Lower lobe of right lung (tissue), 2 donors: ENCODE measurements at places on chromosomes 5 and 9. TPM values are rescaled to one million over a fixed set of nuclear protein-coding genes. Genes with fewer than 3 reads are reported as not detected.

GRCh38 chr9:80937645-80938044 lies 751.7 kb downstream of the TLE1 start:
- DNase-seq, result no peak

DNA sequence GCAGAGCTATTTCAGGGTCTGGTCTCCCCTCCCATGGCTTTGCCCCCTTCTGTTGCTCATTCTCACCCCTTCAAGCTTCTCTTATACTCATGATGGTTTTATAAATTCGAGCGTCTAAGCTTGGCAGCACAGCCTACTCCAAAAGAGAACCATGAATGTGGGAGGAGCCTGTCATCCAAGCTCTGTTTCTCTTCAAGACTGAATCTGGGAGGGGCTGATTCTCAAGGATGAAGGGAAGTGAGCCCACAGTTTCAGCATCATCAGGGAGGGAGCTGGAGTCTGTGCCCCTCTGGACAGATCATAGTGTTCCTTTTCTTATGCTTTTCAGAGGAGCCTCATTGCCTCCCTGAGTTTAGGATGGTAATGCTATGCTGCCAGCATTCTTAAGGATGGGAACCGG lies 168.6 kb downstream of the CFAP90 start:
- DNase-seq, result no peak

DNA sequence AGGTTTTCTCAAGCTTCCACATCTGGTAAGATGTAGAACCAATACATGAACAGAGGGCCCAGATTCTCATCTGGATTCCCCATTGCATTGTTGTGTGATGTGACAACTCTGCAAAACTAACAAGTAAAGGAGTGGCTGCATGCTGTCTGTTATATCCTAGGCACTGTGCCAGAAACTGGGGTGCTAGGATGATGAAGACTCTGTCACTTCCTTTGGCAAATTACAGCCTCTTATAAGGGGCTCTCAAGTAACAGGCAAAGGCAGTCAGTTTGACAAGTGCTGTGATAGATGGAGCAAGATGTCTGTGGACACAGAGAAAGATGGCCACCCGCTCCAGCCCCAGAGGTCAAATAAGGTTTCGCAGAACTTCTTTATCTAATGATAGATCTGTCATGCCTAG lies 115.7 kb downstream of the PAPPA start:
- no peak for DNase-seq

- DNase-seq, result no peak
These were observed 177.0 kb upstream of the MVB12B start for GRCh38 chr9:126149661-126150060.

DNA sequence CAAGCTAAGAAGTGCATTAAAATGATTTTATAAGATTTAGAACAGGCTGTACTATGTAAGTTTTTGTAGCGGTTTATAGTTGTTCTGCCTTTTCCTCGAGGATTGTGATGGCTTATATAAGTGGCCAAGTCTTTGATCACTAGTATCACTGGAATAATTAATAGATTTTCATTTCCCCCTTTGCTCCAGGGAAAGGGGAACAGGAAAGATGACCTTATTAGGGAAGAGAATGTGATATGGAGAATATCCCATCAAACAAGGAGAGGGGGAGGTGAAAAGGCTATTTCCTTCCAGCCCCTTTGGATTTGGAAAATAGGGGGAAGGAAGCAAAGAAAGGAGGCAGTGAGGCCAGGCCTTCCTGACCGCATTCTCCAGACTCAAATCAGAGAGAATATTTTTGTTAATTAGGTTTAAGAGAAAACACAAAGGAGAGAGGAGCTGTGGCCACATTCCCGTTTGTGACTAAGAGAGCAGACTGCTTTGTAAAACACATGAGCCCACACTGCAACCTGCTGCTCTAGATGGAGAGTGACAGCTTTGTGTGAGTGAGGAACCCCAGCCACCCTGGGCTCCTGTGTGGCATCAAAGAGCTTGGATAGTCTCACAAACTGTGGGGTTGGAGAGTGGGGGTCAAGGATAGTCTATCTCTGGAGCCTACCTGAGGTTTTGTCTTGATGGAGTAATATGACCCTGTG lies 359.5 kb downstream of the DTWD2 start:
- no peak for DNase-seq

GRCh38 chr5:158464383-158464782 lies 605.4 kb upstream of the CLINT1 start:
- no peak for DNase-seq

DNA sequence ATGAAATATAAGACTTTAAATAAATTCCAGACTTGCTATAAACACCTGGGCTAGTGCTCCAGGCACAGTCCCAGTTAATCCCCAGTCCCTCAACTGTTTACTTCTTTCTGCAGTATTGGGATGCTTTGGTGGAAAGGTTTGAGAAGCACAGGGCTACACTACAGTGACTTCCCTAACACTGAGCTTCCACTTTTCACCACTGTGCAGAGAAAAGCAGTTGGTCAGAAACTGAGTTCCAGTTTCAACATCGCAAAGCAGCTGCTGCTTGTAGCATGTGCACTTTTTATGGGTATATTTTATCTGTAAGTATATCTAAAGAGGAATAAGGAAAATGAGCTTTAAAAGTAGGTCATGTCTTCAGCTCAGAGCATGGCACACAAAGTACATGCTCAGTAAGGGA lies 339.7 kb downstream of the NTRK2 start:
- DNase-seq, result no peak

Gene CCNG1
- 88.3 TPM for total RNA-seq

Gene PCDHB7
- total RNA-seq, result 1.9 TPM

Gene LECT2
- not detected for total RNA-seq

Gene SOHLH1
- not detected for total RNA-seq

Gene RIOK2
- total RNA-seq, result 21.6 TPM

DNA sequence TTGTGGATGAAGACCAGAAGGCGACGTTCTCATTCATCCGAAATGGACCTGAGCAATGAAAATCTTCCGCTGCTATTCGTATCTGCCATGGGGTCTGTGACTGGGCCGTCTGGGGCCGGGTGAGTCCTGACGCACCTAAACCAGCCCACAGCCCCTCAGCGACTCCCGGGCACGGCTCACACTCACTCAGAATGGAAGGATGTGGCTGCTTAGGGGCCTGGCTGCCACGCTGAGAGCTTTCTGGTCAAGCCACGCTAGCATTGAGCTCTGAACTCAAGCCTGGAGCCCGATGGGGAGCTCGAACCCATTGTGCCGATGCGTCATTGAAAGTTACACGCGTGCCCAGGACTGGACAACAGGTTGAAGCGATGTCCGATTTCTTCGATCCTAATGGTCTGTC lies 97.8 kb downstream of the MRPL36 start:
- DNase-seq, result no peak

GRCh38 chr5:160181965-160182622 lies 47.2 kb upstream of the FABP6 start:
- no peak for DNase-seq

Gene NR2F1
- total RNA-seq, result 42.6 TPM

Gene HAVCR1
- not detected for total RNA-seq

GRCh38 chr5:137753691-137754187 lies 424 bp downstream of the HNRNPA0 start:
- DNase-seq, result no peak

Gene GABRA6
- total RNA-seq, result not detected

DNA sequence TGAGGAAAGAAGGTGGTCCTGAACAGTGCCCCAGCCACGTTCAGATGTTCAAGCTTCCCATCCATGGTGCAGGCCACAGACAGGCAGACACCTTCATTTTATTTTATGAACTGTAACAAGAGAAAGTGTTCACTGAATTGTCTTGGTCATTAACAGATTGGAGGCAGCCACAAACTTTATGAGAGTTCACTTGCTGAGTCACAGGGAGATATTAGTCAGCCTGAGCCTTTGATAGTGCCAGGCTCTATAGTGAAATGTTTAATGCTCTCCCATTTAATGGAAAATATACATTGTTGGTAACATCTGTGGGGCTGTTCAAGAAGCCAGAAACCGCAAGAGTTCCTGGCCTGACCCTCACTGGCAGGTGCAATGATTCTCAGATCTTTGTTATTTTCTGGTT lies 237.0 kb downstream of the TENT4A start:
- no peak for DNase-seq

Gene IL9
- not detected for total RNA-seq

DNA sequence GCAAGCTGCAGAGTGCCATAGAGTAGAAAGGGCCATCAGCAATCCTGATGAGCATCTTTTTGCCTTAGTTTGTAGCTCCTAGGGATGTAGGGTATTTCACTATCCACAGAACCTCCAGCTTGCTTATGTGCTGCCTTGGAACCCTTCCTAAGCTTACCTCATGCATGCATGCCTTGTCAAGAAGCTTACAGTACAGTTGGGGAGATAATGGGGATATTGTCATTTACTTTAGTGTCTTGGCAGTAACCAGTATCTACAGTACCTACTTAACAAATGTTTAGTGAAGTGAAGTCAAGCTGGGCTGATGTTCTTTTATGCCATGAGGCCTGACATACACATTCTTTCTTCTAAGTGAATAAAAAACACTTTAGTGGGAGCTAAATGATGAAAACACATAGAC lies 164.6 kb upstream of the PPP1R2B start:
- DNase-seq, result no peak

DNA sequence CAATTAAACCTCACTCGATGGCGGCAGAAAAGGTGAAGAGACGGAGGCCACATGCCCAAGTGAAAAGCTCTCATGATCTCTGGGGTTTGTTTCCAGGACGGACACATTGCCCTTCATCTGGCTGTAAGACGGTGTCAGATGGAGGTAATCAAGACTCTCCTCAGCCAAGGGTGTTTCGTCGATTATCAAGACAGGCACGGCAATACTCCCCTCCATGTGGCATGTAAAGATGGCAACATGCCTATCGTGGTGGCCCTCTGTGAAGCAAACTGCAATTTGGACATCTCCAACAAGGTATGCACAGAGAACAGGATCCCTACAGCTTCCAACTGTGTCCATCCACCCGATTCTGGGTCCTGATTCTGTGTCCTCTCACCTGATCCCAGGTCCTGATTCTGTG lies 74.5 kb upstream of the CTSL start:
- DNase-seq, result no peak

DNA sequence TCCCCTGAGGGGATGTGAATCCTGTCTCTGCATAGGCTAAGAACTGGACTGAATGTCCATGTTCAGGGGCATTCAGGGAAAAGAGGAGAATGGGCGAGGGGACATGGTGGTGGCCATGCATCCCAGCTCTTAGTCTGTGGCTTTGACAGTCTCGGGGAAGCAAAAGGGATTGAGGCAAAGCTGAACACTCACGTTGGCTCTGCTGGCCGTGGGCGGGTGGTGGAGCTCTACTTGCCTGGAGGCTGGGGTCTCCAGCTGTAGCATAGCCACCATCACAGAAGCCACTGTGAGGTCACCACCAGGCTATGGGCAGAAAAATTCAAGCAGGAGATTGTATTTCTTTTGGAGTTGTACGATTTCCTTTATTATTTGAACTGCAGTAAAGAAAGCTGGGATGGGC lies 4.1 kb downstream of the GARIN3 start:
- DNase-seq, result no peak

DNA sequence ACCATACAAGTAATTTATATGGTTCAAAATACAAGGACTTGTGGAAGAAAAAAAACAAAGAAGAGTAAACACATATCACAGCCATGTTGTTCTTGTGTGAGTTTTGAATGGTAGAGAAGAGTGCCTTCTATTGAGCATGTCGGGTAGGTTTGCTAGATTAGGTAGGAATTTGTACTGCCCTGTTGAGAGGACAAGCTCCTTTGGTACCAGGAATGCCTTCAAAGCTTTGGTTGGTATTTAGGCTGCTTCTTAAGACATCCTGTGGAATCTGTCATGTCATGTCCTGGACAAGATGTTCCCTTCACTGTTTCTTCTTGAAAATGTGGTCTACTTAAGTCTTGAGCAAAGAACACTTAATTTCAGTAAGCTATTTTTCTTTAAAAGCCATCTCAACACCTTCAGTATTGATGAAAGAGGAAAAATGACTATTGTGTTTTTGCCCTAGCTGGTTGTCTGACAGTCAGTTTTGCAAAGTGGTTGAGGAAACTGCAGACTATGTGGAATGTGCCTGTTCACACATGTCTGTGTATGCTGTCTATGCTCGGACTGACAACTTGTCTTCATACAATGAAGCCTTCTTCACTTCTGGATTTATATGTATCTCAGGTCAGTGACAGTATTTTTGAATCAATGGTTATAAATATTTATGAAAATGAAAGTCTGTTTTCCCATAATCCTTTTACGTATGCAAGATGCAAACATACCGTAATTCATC lies 296.9 kb downstream of the ADGRV1 start:
- DNase-seq, result no peak

DNA sequence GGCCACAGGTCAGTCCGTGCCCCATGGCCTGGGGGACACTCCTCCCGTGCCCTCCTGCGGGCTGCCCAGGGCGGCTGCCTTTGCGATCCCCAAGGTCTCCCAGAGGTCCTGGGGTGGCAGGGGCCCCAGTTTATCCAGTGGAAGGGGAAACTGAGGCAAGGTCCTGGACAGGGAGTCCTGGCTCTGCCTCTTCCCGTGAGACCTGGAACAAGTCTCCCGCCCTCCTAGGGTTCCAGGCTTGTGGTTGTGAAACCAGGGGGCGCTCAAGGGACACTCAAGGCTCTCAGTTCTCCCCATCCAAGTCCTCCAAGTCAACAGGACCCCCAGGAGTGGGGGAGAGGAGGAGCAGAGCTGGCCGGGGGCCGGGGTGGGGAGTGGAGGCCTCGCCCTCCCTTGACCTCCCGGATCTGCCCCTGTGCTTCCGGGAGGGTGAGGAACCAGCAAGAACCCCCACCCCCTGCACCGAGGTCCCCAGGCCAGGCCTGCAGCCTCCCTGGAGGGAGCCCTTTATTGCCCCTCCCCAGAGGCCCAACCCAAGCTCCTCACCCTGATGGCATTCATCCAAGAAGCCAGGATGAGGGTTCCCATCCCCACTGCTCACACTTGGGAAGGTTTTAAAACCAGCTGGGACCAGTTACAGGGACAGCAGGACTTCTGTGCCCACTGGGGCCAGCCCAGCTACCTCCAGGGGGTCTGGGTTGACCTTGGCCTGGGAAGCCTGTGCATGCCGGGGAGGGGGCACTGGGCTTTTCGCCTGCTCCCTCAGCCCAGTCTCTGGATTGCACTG lies 24.7 kb upstream of the TMEM250 start:
- DNase-seq, result no peak

DNA sequence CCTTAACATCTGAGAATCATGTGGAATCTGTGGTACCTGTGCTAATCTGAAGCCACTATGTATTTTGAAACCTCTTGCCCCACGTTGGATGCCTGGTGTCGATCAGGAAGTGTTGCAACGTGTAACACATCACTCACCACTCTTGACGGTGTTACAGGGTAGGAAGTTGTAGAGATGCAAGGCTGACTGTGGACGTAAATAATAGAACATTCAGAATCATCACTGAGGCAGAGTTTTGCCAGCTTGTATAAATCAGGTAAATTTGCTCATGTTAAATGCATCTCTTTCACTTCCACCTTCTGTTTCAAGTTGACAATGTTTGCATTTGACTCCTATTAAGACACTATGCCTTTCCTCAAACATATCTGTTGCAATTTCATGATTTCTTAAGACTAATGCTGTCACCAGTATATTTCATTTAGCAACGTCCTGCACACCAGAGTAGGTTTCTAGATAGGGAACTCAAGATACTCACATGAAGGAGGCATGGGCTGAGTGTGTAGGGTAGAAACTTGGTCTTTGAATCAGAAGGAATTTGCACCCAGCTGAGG lies 38.1 kb downstream of the BASP1 start:
- no peak for DNase-seq
